ENCODE measurements at places on chromosomes 11 and 22.
A peak's percentile ranks its signal among the peaks of the same experiment; 100 is the strongest.

- DNase-seq, result no peak
These were observed 15.7 kb upstream of the AMPD3 start for GRCh38 chr11:10439351-10439750.

- no peak for DNase-seq
These were observed 1.8 kb downstream of the TLCD5 start for GRCh38 chr11:120326845-120327281.

DNA sequence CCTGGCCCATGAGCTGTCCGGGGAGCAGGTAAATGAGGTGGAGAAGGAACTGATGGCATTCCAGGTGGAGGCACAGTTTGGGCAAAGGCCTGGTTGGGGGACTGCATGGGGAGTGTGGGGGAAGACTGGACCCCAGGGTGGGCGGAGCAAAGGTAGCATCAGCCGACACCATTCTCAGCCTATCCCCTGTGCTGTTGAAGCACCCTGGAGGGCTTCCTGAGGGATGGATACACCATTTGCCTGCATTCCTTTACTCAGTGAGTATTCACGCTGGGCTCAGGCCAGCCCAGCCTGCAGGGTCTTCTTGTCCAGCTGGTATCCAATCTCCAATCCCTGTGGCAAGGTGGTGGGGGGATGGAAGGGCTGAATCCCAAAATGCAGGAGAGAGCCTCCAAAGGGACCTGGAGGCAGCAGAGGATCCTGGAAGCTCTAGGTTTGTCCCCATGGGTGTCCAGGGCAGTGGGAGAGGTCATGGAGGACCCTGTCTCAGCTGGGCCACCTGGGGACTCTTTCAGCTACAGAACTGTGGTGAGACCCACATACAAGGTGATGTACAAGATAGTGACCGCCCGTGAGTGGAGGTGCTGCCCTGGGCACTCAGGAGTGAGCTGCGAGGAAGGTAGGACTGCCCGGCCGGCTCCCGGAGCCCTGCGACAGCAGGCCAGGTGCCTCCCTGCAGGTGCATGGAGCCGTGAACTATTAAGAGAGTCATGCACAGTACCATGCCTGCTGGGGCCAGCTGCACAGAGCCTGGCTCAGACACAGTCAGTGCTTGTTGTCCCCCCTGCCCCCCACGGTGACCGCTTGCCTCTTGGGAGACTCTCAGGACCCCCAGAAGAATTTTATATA, 9.5 kb downstream of the EMID1 start:
- no peak for DNase-seq

GRCh38 chr11:69839516-69839915, 20.3 kb upstream of the FGF3 start:
- no peak for DNase-seq

DNA sequence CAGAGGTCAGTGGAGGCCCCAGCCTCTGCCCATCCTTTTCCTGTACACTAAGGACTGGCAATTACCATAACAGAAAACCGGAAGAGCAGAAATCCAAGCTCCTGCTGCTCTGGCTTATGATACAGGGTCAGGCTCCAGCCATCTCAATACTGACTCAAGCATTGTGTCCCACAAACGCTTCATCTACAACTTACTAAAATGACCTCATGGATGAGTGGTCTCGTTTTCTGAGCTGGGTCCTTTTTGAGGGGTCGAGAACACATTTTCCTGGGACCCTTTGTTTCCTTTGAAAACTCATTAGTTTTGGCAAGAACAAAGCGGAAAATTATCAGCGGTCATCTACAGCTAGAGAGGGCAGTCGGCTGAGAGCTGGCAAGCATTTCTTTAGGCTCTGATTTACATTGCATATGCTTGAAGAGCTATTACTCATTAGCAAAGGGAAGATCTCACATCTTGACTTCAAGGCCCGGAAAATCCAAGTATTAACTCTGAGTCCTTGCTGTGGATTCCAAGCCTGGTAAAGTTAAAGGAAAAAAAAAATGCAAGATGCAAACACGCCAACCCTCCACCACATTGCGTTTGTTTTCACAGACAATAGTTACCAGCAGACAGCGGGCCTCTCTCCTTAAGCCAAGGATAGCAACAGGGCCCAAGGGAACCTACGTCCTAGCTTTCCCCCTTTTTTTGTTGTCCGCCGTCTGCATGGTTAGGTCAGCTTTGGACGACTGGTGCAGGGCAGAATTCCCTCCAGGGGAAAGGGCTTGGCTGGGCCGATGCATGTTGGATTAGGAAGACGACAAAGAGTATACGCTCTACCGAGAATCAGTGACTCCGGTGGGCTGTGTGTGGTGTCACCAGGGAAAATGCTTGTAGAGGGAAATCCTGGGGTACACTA, 1.8 kb downstream of the TESMIN start:
- no peak for DNase-seq

DNA sequence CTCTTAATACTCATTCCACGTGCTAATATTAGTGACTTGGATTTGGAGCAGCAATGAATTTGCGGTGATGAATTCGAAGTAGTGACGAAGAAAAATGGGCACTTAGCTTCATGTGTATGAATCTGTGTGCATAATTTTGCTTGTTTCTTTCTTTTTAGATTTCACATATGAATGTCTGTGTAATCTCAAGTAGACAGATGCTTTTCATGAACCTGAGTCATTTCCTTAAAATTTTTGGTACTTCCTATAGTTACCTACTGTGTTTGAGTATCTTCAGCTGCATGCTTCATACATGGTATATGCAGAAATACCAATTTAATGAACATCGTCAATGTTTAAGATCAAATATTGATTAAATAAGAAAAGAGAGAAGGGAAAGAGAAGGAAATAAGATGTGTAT, 540.2 kb downstream of the RAB38 start:
- no peak for DNase-seq

DNA sequence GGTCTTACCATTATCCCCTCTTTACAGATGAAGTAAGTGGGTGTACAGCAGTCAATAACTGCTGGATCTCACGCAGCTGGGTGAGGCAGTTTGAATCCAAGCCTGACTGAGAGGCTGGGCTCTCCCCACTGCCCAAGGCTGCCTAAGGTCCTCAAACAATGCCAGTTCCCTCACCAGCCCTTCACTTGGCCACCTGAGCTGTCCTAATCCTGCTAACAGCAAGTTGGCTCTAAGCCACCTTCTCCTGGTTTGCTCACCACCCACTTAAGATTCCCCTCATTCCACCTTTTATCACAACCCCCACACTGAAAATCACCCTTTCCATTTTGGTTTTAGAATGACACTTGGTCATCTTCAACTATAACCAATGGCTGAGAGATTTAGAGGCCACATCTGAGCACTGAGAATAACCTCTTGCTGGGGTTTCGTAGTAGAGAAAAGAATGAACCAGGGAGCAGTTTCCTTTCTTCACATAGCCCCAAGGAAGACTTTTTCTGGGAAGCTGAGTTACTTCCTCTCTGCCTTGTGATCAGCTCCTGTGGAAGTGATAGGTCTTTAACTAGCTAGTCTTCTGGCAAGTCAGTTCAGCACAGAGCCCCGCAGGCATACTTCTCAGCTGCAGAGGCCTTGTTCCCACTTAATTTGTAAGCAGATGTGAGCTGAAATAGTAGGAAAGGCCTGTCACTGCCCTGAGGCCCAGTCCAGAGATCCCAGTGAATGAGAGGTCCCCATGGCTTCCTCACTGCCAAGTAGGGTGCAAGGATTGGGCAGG, 57.8 kb upstream of the TTC12 start:
- DNase-seq, result no peak

DNA sequence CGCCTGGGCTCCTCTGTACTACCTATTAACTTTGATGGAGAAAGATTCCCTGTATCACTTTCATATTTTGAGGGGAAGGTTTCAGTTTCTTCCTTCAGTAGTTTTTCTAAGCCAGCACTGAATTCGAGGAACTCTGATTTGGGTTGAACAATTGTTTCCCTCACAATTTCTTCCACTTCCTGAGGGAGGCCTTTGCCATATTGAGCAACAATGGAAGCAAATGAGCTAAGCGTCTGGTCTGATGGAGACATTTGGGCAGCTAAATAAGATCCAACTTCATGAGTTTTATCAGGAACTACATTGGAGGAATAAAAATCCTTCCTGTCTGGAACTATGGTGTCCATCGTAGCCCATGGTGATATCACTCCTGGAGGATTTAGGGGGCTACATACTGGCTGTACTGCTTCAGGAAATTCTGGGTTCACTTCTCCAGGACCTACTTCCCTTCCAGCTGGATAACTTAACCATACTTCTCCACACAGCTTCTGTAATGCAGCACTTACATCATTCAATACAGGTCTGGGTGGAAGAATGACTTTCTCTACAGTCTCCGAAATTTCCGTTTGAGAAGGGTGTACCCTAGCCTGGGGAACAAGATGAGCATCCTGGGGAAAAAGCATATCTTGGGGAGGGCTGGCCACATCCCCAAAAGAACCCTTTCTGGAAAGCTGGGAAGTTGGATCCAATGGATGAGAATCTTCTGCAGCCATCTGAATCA, 38.9 kb upstream of the CCDC89 start:
- no peak for DNase-seq

DNA sequence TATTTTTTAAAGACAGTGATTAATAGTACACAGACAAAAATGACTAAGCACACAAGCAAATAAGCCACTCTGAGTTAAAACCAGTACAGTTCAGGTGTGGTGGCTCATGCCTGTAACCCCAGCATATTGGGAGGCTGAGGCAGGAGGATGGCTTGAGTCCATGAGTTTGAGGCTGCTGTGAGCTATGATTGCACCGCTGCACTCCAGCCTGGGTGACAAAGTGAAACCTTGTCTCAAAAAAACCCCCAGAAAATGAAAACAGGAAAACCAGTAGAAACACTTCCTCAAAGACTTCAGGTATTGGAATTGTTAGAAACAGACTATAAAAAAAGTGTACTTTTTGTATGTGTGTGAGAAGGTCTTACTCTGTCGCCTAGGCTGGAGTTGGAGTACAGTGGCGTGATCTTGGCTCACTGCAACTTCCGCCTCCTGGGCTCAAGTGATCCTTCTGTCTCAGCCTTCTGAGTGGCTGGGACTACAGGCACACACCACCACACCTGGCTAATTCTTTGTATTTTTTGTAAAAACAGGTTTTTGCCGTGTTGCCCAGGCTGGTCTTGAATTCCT, 33.0 kb downstream of the PPP6R2 start:
- no peak for DNase-seq

DNA sequence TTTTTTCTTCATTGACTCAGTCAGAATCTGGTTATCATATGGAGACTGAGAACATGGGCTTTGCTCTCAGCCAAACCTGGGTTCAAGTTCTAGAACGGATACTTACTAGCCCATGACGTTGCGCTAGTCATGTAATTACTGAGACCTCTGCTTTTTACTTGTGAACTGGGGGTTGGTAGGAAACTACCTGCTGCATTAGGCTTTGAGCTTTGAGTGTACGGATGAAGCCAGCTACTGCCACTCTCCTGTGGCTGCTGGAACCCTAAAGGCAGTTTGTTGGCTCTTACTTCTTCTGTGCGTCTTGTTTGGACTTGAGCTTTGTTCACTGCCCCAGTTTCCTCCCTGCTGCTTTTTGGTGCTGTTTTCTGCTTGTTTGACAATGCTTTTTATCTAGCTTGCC, 18.1 kb downstream of the PPP6R2 start:
- no peak for DNase-seq

GRCh38 chr11:120660024-120660565, 148.5 kb downstream of the GRIK4 start:
- no peak for DNase-seq

- DNase-seq, result no peak
These were observed 130.9 kb upstream of the BLID start for GRCh38 chr11:122246874-122247273.

DNA sequence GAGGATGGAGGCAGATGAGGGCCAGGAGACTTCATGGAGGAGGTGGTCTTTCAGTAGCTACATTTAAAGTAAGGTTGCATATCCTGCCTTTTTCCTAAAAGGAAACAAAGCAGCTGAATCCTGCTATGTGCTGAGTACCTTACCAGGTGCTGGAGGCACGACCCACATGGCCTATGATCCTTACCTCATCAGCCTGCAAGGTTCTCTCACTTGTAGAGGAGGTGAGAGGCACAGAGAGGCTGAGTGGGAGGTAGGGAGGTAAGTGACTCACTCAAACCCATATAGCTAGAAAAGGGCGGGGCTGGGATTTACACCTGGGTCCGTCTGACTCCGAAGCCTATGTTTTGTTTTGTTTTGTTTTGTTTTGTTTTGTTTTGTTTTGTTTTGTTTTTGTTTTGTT, 75.8 kb downstream of the BUD13 start:
- DNase-seq, result no peak

- no peak for DNase-seq
These were observed 4.5 kb upstream of the STK33 start for GRCh38 chr11:8598506-8598905.

GRCh38 chr22:42493393-42493792, 26.2 kb downstream of the RRP7A start:
- no peak for DNase-seq

DNA sequence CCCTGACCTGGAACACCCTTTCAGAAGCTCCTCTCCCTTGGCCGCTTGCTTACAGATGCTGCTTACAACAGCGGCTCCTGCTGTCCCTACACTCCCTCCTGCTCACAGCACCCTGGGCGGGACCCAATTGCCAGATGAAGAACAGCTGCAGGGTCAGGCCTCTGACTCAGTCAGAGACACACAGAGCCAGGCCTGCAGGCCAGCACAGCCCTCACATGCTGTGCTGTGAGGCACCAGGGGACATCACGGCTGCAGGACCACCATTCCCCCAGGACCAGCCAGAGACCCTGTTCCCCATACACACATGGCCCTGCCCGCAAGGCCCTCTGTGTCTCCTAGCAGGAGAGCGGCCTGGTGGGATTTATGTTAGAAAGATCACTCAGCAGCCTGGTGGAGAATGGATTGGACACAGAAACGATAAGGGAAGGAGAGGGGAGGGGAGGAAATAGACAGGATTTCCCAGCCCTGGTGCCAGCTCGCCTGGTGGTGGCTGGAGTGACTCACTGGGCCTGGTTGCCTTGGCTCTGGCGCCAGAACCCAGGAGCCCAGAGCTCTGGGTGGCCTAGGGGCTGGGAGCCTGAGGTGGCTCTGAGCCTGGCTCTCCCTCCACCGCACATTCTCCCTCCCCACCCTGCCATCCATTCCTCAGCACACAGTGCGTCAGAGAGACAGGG, 6.7 kb downstream of the CAPN5 start:
- peak; percentile 75 for DNase-seq

- no peak for DNase-seq
These were observed 15.2 kb upstream of the NUP160 start for GRCh38 chr11:47863189-47863897.

DNA sequence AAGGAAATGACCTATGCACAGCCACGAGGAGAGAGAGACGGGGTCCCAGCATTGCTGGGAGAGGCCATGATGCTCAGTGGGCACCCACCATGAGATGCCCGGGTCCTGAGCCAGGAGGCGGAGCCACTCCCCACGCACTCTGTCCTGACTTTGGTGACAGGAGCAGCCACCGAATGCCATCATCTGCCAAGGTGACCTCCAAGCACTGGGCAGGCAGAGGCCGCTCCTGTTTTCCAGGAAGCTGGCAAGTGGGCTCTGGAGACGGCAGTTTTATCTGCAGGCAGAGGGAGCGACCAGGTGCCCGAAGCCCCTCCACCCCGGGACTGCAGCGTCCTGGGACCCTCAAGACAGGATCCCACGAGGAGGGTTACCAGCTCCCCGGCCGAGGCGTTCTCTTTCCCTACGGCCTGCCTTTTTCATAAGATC, 453.9 kb downstream of the BRD1 start:
- no peak for DNase-seq

- no peak for DNase-seq
These were observed 185.3 kb downstream of the BRD1 start for GRCh38 chr22:49642331-49642730.

GRCh38 chr22:38397189-38398085, 57.6 kb downstream of the KCNJ4 start:
- no peak for DNase-seq

GRCh38 chr11:329886-330253, 9.2 kb upstream of the IFITM3 start:
- DNase-seq, result no peak

GRCh38 chr11:62669420-62670161, 1.9 kb upstream of the UQCC3 start:
- DNase-seq, result no peak
